ENCODE measurements at places on chromosomes 4 and X.

DNA sequence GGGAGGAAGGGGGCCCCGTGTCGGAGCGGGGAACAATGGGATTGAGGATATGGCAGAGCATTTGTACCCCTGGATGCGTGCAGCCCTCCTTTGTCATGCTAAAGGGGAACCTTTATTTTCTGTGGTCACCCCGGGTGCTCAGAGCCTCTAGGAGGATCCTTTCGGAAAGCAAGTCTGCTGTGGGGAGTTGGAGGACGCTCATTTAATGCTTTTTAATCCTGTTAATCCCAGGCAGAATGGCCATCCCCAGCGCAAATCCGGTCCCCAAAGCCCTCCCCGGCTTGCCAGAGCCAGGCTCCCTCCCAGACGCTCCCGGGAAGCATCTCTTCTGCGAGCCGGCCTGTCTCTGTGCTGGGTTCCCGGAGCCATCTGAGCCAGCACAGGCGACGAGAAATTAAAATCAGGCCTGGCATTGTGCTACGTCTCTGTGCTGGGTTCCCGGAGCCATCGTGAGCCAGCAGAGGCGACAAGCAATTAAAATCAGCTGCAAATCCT is 113.2 kb upstream of the PPP2R3B start:
- no peak for DNase-seq

DNA sequence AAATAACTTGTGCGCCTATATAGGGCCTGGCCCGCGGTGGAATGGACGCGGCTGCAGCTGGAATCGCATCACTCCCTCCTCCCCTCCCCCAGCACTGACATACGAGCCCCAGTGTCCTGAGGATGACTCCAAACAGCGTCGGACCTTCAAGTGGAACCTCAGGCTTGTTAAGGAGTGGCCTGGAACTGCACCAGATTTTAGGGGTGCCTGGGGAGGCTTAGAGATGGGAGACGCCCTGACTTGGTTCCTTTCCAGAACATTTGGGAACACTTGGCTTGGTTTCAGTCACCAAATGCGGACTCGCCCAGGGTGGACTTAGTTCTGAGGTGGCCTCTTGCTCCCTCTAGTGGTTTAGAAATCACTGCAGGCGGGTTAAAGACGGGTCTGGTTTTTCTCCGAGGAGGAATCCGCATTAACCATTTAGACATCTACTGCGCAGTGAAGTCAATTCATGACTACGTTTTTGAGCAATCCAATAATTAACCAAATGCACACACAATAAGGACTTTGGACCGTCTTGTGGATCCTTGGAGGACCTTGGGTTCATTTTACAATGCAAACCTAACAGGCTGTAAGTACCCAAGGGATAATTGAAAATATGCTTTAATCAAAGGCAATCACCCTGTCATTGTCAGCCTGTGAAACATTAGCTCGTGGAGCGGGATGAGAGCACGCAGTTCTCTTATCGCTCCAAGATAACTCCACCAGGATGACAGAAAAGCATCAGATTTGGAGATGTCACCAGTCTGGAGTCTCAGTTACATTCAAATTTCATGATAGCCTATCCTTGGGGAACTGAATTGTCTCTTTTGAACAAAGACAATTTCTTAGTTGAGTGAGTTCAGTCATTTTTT is 11.2 kb upstream of the PDGFRA start:
- DNase-seq: peak; percentile 15

DNA sequence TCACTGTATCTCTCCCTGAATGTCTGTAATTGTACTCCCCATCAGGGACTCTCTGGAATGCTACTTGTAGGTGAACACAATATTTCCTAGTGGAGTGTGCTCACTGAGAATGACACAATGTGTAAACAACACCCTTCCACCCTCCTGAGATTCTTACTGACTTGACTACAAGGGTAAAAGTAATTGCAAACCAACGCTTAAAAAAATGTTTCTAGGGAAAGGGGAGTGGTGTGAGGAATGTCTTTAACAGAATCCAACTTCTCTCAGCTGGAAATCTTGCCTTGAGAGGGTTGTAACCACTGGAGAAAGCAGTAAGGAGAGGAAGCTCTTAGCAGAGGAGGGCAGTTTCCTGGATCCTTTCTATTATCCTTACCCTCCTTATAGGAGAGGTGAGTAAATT is 5.1 kb upstream of the RAPGEF2 start:
- no peak for DNase-seq

- DNase-seq: no peak
Measured at GRCh38 chr4:153954654-153955053, 165.8 kb upstream of the SFRP2 start.
